Vagina (tissue), 2 donors: ENCODE measurements at places on chromosomes 7 and 10. TPM values are rescaled to one million over a fixed set of nuclear protein-coding genes. Genes with fewer than 3 reads are reported as not detected.
A peak's percentile ranks its signal among the peaks of the same experiment; 100 is the strongest.

- DNase-seq: no peak
These were observed 130.1 kb upstream of the INHBA start for GRCh38 chr7:41832941-41833340.

DNA sequence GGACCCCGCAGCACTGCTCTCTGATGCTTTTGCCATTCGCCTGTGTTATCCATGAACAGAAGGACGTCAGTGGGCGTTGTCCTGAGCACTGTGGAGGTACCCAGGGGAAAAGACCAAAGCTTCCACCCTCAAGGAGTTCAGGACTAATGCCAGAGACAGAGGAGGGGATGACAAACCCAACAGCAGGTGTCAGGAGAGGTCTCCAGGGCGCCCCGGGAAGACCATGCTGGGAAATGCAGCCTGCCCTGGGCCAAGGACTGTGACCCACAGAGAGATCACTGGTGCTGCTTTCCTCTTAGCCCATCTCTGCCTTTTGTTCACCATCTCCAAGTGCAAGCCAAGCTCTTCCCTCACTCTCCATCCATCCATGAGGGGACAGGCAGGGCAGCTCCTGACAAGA lies 166.8 kb upstream of the PFKP start:
- peak; percentile 62 for DNase-seq

DNA sequence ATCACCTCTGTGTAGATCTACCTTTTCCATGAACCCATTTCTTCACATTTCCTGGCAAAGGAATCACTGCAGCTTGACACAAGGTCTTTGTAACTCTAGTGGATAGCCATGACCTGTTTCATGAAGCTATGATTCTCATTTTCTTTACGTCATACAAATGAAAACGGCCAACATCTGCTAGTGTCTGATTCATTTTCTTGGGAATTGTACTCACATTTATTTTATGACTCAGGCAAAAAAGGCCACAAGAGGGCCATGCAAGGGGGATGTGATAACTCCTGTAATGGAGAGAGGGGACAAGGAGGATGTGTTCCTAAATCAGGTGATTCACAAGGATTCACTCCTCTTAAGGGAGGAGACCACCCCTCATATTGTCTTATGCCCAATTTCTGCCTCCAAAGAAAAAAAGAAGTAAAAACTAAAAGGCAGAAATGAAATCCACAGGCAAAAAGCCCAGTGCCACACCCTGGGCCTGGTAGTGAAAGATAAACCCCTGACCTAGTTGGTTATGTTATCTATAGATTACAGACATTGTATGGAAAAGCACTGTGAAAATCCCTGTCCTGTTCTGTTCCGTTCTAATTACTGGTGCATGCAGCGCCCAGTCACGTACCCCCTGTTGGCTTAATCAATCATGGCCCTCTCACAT lies 249.9 kb downstream of the IPMK start:
- no peak for DNase-seq

Gene GIMAP7
- 16.0 TPM for total RNA-seq

GRCh38 chr7:41006306-41006995 lies 696.4 kb downstream of the INHBA start:
- no peak for DNase-seq

- peak; percentile 40 for DNase-seq
These were observed 77.1 kb upstream of the UNC5B start for GRCh38 chr10:71135236-71135635.

Gene ADRA2A
- total RNA-seq: 14.2 TPM

Gene VPS41
- 46.7 TPM for total RNA-seq

Gene BLNK
- total RNA-seq: 8.8 TPM

- DNase-seq: no peak
These were observed 104.0 kb downstream of the FAM107B start for GRCh38 chr10:14670551-14671240.

Gene IGF2BP3
- 11.8 TPM for total RNA-seq

DNA sequence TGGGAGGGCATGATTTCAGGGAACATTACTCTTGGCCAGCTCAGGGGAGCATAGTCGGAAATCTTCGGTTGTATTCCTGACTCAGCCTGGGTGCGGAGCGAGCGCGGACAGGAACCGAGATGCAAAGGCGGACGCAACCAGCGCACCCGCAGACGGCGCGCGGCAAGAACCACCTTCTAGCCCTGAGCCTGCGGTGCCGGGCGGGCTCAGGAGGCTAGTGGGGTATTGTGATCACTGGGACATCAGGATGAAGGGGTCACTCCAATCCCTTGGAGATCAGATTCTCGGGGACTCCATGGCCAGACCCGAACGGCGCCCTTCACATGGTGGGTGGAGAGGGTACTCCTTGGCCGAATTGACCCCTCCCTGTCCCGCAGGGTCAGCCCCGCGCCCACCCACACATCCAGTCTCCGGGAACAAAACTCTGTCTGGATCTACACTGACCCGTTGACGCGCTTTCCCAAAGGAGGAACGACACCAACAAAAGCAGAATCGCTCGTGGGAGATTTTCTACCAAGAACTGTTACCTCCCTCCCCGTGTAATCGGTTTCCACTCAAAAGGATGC lies 730.5 kb downstream of the ZWINT start:
- DNase-seq: no peak

DNA sequence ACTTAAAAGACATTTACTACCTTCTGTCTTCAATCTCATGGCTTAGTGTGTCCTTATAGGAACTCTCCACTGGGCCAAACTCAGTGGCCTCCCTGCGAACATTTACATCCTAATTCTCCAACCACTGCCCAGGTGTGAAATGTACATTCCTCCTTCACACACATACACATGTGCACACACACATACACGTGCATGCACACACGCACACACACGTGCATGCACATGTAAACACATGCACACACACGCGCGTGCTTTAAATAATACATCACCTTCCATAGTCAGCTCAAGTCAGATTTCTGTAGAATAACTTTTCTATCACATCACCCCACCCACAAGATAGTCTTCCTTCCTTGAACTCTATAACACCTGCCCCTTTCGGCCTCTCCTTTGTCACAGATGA lies 216.5 kb downstream of the TMEM178B start:
- no peak for DNase-seq

GRCh38 chr10:52351914-52352330 lies 37.8 kb downstream of the DKK1 start:
- no peak for DNase-seq

Gene BMPR1A
- total RNA-seq: 33.1 TPM

Gene TMEM270
- not detected for total RNA-seq

Gene PDZD7
- total RNA-seq: 1.5 TPM

DNA sequence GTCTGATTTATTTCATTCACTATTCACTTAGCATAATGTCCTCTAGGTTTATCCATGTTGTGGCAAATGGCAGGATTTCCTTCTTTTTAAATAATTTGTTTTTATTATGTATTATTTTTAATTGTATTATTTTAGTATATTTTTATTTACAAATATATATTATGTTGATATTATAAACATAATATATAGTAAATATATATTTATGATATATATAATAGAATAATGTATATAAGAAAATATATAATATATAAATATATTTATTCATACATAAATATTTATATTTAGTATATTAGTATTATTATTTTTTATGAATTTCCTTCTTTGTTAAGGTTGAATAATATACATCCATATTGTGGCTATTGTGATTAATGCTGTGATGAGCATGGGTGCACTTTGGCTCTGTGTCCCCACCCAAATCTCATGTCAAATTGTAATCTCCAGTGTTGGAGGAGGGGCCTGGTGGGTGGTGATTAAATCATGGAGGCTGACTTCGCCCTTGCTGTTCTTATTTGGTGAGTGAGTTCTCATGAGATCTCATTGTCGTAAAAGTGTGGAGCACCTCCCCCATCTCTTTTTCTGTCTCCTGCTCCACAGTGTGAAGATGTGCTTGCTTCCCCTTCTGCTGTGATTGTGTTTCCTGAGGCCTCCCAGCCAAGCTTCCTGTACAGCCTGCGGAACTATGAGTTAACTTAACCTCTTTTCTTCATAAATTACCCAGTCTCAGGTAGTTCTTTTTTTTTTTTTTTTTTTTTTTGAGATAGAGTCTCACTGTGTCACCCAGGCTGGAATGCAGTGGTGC lies 52.3 kb upstream of the CYP2C18 start:
- no peak for DNase-seq

GRCh38 chr7:69963393-69963792 lies 365.1 kb downstream of the AUTS2 start:
- DNase-seq: no peak

Gene CALCR
- not detected for total RNA-seq

DNA sequence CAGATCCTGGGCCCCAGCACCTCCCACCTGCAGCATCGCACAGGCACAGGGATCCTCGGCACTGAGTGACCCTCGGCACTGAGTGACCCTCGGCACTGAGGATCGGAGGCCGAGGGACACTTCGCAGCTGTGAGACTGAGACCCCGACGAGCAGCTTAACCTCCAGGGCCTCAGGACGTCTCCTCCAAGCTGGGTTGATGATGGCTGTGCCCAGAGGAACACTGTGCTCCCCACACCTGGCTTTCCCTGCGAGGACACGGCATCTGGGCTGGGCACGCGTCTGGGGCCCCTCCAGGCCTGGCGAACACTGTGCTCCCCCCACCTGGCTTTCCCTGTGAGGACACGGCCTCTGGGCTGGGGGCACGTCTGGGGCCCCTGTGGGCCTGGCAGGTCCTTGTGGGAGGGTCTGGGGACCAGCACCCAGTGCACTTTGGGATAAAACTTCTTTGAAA lies 158.3 kb upstream of the PPP2R2D start:
- no peak for DNase-seq

Gene DRGX
- not detected for total RNA-seq

Gene CCDC172
- total RNA-seq: not detected

Gene TECTB
- not detected for total RNA-seq
